ENCODE measurements at places on chromosomes 7 and 10.

DNA sequence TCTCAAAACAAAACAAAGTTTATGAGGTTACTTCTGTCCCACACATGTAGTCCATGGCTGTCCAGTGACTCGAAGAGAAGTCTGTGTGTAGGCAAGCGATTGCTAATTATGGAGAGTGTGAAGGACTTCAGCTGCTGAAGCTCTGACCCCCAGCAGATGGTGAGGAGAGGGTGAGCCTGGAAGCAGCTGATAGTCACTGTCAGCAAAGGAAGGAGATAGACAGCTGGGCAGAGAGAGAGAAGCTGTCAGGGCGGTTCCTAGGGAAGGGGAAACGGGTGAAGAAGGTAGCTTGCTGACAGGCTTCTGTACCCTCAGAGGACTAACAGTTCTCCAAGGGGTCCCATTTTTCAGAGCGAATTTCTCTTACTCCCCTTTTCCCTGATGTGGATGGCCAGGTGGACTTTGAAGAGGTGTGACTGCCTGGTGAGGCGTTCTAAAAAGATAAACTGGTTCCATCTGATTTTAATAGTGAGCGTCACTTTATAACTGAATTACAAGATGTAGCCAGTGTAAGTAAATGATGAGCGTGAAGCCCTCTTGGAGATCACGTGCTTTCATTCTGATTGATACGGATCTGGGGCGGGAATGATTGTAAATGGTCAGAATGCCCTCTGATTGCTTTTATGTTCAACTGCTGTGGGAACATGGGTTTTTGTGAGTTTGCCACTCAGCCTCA lies 12.1 kb downstream of the ZSCAN21 start:
- DNase-seq = peak; percentile 88

DNA sequence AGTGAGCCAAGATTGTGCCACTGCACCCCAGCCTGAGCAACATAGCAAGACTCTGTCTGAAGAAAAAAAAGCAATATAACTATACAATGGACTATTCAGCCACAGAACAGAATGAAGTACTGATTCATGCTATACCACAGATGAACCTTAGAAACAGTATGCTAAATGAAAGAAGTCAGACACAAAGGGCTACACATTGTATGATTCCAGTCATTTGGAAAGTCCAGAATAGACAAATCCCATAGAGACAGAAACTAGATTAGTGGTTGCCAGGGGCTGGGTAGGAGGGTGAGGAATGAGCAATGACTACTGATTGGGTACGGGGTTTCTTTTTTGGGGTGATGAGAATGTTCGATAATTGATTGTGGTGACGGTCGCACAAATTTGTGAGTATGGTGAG lies 9.6 kb upstream of the CFAP70 start:
- DNase-seq = no peak

GRCh38 chr10:60003651-60004523 lies 97.5 kb upstream of the CCDC6 start:
- DNase-seq = no peak

DNA sequence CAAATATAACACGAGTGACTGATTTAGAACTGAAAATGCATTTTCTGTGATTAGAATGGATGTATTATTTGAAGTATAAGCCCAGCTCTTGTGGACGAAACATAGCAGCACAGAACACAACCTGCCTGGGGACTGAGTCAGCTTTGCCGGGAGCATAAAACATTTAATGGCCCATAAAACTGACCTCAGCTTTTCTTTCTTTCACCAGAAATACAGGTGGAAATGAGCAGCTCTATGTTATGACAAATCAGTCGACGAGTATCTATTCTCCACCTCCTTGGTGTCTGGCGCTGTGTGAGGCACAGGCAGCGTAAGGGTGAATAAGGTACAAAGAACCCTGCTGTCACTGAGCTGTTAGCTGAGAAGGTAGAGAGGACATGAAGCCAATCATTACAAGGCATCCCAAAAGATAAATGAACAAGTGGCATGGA lies 471.6 kb upstream of the AKR1E2 start:
- no peak for DNase-seq

DNA sequence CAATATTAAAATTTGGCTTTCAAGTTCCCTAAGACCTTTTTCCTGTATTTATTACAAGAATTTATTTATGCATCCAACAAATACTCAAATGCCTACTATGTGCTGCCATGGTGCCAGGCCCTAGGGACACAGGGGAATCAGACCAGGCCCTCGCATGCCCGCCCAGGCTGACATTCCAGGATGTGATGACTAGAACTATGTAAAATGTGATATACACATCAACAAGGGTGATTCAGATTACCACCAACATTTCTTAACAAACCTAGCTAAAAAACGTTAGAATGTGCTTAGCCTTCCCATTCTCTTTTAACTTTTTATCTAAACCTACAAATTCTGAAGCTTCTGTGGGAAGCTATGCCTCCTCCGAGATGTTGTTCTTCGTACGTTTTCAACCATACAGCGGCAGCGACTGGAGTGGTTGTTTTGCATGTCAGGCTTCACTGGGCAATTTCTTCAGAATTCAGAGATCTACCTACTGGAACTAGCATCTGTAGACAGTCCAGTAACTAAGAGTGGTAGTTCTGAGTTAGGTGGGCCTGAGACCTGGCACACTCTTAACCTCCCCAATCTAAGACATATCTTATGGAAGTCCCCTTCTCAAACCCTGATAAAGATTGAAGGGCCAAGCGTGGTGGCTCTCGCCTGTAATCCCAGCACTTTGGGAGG lies 22.1 kb downstream of the GNA12 start:
- DNase-seq = no peak

- DNase-seq = no peak
Measured at GRCh38 chr10:95832216-95833041, 75.3 kb upstream of the CC2D2B start.

DNA sequence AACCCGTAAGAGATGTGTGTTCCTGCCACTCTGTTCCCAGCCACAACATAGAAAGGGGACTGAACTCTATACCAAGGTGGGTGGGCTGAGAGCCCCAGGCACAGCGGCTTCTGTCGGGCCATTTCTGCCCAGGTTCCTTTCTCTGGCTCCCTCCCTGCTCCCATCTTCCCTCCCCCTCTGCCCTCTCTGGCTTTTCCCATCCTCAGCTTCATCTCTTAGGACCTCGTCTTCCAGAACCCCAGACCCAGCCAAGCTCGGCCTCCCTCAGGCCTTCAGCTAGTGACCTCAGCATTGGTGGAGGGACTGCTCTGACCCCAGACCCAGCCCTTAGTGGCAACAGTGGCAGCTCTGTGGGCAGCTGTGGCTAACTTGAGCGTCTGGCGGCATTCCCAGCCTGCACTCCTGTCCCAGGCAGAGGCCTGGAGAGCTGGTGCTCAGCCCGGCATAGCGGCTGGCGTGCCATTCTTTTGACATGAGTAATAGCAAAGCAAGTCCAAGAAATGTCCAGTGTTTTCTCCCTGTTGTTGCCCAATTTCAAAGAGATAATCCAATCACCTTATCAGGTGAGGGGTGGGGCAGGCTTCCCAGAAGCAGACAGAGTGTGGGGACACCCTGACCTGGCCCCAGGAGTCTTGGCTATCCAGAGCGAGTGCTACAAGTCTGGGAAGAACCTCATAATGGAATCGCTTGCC lies 15.9 kb downstream of the PTPRE start:
- no peak for DNase-seq

DNA sequence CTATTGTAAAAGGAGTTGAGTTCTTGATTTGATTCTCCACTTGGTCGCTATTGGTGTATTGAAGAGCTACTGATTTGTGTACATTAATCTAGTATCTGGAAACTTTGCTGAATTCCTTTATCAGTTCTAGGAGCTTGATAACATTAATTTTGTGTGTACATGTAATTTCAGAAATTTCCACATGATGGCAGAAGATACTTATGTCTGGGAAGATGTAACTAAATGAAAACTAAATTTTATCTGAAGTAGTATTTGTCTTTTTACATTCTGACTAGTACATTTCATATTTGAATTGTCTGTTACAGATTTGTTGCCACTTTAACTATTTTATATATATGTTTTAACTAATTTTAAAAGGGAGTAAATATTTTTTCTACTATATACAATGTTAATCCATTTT lies 27.6 kb downstream of the SDHAF3 start:
- DNase-seq = peak; percentile 60

DNA sequence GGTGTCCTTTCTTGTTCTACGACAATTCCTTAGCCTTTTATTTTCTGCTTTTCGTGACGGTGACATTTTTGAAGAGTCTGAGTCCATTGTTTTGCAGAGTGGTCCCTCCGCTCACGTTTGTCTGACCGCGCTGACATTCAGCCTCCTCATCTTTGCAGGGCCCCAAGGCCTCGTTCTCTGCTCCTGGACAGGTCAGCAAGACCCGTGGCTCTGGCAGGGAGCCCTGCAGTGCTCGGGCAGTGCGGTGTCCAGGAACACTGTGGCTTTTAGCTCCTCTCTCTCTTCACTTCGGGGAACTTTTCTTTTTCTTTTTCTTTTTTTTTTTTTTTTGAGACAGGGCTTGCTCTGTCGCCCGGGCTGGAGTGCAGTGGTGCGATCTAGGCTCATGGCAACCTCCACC lies 142.5 kb downstream of the DNAJB6 start:
- DNase-seq = no peak

GRCh38 chr10:33237736-33238624 lies 96.5 kb downstream of the NRP1 start:
- no peak for DNase-seq

DNA sequence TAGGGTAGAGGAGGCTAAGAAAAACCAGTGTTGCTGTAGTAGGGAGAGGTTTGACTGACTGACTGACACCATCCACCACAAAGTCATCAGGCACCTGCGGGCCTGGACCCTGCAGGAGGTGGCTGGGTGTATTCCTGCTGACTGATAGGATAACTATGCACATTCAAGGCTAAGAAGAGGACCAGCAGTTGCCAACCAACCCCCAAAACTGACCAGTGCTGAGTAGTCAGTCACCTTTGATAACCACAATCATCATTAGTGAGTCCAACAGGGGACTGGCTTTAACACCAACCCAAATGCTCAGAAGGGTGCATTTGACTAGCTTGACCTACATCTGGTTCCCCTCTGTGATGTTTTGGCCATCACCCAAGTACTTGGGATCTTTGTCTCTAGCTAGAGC lies 30.5 kb downstream of the PLXNA4 start:
- no peak for DNase-seq

DNA sequence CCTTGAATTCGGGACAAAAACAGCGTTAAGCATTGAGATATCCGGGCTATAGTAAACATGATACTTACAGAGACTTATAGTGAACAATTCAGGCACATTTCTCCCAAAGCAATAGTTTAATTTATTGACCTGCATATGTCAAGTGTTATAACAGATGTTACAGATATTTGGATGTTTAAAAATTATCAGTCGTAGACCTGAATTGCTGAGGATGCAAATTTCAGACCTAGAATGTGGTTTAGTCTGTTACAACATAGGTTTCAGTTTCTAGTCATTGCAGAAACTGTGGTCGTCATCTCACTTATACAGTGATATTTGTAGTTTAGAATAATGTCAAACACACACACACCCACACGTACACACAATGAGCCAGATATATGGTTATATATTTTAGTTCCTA lies 85.2 kb downstream of the VTI1A start:
- no peak for DNase-seq

GRCh38 chr7:149423449-149424110 lies 37.3 kb downstream of the ZNF777 start:
- DNase-seq = no peak

GRCh38 chr7:68203251-68203650 lies 1206.6 kb downstream of the TYW1 start:
- DNase-seq = no peak

DNA sequence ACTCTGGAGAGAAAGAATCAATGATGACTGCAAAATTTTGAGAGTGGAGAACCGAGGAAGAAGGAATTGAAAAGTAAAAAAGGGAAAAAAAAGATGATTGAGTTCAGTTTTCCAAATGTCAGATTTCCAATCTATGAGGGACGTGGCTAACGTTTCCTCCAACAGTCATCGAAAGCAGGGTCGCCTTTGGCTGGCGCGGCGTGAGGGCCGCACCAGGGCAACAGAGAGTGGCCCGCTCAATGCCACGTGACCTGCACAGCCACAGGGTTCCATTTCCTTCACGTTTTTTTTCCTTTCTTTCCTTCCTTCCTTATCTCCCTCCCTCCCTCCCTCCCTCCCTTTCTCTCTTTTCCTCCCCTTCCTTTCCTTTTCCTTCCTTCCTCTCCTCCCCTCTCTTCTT lies 101.9 kb downstream of the WDR37 start:
- DNase-seq = no peak

GRCh38 chr10:33674491-33674890 lies 340.0 kb upstream of the NRP1 start:
- DNase-seq = no peak

DNA sequence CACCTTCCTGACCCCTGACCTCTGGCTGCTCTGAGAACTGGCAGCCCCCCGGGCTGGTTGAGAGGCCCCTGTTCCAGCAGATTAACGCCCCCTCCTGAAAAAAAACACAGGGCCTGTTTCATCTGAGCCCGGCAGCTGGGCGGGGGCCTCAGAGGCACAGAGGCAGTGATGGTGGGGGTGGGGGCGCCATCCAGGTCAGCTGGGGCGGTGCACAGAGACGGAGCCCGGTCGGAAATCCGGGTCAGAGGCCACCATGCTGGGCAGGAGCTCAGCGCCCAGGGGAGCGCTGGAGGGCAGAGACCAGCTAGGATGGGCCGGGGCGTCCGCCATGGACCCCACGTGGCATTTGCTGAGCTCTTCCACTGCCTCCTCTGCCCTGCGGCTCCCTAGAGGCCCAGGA lies 68.0 kb downstream of the UNCX start:
- DNase-seq = no peak

GRCh38 chr7:42926204-42926603 lies 5.8 kb downstream of the PSMA2 start:
- no peak for DNase-seq

- DNase-seq = no peak
Measured at GRCh38 chr7:150660939-150661613, 24.4 kb upstream of the GIMAP2 start.

DNA sequence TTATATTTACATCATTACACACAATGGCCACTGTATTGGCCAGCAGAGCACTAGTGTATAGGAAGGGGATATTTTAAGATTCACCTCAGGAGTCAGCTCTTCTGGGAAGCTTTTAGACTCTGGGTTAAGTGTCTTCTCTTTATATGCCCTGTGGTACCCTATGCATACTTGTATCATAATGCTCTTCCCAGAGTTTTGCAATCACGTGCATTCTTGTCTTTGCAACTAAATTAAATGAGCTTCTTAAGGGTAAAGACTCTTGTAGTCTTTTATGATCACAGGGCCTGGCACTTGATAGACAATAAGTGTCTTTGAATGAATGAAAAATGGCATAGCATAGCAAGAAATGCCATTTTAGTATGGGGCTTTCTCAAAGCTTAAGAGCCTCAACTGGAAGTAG lies 35.4 kb upstream of the ARMS2 start:
- DNase-seq = no peak

DNA sequence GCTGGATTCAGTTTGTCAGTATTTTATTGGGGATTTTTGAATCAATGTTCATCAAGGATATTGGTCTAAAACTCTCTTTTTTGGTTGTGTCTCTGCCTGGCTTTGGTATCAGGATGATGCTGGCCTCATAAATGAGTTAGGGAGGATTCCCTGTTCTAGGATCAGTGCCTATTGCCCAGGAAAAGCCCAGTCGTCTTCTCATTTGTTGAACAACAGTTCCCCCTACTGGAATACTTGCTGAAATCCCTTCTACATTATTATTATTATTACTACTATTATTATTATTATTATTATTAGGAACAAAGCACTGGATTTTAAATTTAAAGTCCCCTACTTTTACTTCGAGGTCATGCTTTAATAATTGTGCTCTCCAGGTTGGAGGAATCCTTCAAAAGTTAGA lies 528.9 kb downstream of the MAGI2 start:
- peak; percentile 7 for DNase-seq
